Motor neuron (in vitro differentiated cells): ENCODE measurements at places on chromosomes 3 and 15.

DNA sequence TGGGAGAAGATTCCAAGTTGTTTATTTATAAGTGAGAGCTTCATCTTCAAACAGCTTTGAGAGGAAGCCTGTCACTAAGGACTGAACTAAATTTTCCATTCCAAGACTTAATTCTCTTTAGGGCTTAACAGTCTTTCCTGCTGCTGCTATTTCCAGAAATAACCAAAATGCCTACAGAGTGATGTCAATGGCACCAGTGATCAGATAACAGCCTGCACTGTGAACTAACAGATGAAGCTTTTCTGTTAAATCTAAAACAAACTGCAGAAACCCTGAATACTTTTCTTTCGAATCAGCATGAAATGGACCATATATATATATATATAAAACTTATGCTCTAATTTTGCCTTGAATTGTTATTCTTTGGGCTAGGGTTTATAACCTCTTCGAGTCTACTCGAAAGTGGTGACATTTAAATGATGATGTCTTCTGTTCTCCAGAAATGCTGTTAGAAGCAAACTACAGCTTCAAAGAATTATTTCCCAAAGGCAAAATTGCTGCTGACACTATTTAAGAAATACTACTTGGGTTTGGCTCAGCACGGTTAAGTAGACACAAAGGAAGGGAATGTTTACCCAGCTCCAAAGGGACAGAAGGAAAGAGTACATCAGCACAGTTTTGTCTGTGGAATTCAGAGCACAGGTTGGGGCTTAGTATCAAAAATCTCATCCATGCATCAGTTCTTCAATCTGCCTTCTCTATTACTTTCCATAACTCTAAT, 238.5 kb upstream of the LRRN1 start:
- ATAC-seq = no peak

DNA sequence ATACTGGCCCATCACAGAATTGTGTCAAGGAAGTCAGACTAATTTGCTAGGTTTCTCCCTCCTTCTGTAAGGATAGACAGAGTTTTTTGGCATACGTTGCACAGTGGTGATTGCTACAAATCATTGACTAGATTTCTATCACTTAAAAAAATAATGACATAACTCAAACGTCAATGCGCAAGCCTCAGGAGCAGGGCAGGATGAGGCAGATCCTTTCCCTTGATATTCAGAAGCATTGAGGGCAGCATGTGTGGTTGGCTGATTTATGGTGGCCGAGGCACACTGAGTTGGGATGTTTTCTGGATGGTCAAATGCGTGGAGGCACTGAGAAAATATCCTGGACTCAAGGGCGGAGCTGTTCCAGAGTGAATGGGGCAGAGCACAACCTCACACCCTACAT, 14.4 kb downstream of the THSD4 start:
- no peak for ATAC-seq

DNA sequence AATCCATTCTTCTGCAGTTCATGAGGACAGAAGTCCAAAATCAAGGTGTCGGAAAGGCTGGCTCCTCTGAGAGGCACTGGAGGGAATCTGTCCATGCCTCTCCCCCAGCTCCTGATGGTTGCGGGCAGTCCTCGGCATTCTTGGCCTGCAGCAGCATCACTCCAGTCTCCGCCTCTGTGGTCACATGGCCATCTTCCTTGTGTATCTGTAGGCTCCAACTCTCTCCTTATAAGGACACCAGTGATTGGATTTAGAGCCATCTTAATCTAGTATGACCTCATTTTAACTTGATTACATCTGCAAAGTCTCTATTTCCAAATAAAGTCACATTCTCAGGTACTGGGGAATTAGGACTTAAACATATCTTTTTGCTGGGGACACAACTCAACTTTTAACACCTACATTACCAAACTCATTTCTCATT, 56.0 kb upstream of the FLNB start:
- peak; percentile 85 for ATAC-seq

DNA sequence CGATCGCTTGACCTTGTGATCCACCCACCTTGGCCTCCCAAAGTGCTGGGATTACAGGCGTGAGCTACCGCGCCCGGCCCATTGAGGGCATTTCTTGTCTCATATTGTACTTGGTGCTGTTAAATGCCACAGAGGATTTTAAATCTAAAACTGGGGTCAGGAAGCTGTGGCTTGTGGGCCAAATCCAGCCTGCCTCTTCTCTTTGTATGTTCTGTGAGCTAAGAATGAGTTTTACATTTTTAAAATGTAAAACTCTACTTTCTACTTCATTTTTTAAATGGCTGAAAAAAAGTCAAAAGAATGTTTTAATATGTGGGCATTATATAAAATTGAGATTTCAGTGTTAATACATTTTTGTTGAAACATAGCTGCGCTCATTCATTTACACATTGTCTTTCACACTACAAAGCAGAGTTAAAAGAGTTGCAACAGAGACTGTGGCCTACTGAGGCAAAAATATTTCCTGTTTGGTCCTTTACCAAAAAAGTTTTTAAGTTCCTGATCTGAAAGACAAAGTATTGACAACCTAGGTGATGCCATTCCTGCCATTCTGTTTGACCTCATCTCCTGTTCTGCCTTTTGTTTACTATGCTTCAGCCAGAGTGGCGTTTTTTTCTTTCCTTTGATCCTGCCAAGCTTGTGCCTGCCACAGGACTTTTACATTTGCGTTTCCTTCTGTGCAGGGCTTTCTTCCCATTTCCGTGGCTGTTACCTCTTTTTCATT, 50.4 kb downstream of the PDCD6IP start:
- no peak for ATAC-seq

GRCh38 chr3:197960694-197961581, 921 bp downstream of the LMLN start:
- no peak for ATAC-seq

DNA sequence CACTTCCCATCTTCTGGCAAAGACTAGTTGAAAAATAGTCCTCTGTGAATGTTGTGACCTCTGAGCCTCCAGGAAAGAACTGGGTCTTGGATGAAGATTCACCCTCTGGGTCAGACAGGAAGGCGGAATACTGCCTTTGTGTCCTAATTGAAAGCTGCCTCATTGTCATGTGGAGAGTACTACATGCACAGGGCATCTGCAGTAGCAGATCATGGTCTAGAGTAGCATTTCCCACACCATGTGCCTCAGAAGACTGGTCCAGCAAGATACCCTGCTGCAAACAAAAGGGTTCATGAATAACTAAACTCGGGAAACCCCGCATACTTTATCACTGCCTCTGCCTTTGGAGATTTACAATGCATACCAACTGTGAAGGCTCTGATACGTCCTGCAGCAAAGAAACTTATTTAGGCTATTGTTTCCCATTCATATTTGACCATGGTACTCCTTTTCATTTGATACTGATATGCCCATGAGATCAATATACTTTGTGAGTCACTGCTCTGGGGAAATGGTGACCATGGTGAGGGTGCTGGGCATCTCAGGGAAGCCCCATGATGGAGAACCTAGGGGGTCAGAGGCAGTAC, 22.7 kb downstream of the IRAK2 start:
- ATAC-seq = peak; percentile 58

DNA sequence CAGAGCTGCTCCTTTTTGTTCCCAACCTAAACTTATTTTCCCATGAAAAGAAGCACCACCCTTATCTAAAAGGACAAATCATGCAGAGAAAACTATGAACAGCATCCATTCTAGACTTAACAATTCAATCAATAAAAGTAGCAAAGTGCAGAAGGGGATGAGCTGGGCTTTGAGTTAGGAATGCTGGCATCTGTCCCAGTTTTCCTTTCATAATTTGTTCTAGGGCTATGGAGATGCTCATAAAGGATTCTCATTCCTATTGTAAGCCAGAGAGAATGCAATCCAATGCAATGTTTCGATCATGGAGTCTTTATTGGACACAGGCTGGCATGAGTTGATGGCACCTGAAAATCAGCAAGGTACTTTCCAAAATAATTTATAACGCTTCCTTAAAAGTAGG, 330.6 kb downstream of the VPS13C start:
- ATAC-seq = no peak

GRCh38 chr15:90591524-90591923, 61.8 kb downstream of the CRTC3 start:
- no peak for ATAC-seq

DNA sequence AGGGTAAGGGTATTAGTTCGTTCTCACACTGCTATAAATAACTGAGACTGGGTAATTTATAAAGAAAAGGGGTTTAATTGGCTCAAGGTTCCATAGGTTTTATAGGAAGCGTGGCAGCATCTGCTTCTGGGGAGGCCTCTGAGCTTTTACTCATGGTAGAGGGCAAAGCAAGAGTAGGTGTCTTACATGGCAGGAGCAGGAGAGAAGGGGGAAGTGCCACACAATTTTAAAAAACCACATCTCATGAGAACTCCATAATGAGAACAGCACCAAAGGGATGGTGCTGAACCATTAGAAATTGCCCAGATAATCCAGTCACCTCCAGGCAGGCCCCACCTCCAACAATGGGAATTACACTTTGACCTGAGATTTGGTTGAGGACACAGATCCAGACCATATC, 12.2 kb downstream of the RNF111 start:
- no peak for ATAC-seq

GRCh38 chr15:63030101-63030551, 12.4 kb upstream of the TPM1 start:
- no peak for ATAC-seq

DNA sequence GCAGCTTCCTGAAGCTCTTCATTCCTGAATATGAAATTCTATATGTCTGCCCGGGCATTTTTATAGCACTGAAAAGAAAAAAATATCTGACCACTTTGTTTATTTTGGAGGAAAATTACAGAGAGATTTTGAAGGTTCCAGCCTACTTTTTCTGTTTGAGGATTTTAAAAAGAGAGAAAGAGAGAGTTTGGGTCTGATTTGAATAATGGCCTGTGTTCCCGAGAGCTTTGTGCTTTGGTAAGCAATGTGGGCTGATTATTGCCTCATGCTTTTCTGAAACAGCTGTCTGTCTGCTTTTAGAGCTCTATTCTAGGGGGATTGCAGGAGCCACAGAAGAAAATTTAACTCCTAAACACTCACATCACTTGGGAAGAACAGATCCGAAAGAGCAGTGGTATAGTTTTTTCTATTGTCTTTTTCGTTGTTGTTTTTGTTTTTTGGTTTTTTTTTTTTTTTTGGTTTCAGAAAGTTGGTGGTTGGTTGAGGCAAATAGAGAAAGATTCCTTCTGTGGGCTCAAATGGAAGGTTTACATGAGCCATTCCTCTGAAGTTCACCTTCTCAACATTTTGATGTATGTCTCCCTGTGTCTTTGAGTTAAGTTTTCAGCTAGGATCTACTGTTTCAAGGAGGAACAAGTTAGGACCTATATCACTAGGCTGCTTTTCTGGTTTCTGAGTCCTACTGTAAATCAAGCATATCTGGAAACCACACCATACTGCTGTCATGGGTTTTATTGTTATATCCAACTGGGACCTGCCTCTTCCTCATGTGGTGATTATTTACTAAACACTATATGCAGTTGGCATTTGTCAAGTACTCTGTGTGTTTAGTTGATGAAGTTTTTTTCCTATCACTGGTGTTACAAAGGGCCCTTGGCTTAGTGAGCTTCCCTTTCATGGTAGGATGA, 178.9 kb downstream of the KCNMB2 start:
- ATAC-seq = no peak

- no peak for ATAC-seq
These were observed 82.3 kb upstream of the NPHP3 start for GRCh38 chr3:132804498-132804897.

DNA sequence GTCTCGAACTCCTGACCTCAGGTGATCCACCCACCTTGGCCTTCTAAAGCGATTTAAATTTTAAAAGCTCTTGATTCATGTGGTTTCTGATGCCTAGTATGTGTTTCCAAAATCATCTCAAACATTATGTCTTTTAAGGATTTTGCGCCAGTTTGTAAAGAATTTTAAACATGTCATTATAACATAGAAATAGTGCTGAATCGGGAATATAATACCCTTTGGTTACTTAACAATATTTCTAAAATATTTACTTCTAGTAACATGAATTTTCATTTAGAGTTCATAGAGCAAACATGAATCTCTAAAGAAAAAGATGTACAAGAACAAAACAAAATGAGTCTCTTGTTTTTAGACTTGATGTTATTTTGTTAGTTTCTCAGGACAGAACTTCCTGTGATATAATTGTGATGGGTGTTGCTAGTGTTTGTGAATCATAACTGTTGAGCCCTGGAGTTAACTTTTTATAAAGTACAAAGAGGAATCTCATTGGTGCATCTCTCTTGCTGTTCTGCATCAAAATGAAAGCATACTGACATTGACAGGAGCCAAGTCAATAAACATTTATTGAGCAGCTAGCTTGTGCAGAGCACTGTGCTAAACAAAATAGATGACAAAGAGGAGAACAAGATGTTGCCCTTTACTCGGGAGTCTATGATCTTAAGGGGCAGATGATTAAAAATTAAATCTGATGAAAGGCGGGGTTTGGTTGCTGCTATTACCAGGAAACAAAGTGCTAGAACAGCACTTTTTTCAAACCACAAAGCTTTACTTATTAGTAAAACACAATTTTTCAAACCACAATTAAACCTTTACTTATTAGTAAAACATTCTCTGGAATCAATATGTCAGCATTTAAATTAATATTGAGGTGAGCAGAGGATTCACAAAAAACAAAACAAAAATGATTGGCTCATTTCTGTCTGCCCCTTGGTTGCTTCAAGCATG, 73.4 kb downstream of the MME start:
- no peak for ATAC-seq

DNA sequence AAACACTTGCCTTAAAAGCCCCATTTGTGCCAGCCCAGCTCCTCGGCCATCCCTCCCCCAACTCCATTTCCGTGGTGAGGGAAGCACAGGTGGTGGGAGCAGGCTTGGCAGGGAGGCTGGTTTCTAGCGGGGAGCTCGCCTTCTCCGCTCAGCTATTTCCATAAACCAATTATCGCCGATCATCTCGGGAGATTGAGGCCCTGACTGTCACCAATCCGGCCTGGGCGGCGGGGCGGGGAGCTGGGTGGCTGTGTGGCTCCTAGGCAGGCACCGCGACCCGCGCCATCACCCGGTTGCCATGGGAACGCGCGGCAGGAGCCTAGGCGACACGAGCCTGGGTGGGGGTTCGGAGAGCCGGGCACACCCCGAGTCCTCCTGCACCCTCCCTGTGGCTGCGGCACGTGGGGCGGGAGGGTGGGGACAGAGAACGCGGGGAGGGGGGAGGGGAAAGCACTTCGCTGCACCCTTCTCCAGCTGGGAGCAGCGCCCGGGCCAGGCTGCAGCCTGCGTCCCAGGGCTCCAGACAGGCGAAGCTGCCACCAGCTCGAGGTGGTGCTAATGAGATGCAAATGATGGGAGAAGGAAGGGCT, 9.3 kb downstream of the CCDC33 start:
- ATAC-seq = peak; percentile 78

DNA sequence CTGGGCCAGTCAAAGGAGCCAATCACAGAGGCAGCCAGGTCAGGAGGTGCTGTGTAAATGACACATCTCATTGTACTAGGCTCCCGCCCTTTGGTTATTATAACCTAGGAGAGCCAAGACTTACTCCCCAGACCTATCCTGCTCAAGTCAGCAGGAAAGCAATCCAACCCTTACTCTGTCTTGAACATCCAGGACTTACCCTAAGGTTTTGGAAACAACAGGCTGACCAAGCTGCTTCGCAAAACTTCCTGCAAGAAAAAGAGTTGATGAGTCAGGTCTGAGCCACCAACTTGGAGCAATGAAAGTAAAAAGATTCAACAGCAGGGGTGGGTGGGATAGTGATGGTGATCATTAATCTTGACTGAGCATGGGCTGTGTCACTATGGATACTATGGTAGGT, 144.4 kb downstream of the MYLK start:
- peak; percentile 79 for ATAC-seq
